ENCODE measurements at places on chromosomes 2 and 18.

DNA sequence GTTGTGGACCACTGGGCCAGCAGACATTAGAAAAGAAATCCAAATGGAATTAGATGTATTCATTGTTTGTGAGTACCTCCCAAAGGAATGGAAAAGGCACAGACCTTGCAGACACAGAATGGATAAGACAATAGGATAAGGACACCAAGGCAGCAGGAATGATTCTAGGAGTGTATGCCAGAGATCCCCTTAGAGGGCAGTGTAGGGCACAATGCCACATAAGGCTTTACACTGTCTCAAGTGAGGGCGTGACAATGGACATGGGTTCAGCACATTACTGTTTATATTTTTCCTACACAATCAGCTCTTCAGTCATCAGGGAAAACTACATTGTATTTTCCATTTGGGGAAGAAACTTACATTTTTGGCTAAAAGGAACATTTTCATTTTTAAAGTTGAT, 250.9 kb downstream of the PTH2R start:
- DNase-seq, result no peak

- no peak for DNase-seq
Measured at GRCh38 chr2:57044931-57045635, 861.3 kb downstream of the CCDC85A start.

DNA sequence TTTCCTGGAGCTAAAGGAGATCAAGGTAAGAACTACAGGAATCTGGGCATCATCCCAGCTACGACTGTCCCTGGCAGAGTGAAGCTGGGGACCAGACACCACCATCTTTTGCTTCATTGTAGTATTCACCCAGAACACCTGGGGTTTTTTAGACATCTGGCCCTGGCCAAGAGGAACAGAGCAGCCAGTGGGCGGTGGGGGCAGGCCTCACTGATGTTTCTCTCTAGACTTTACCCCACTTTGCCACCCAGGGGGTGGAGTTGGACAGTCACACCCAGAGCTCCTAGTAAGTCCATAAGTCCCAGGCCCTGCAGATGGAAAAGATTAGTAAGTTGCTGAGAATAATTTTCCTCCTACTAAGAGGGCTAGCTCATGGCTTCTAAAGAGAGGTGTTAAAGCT, 39.6 kb downstream of the MARCO start:
- DNase-seq, result no peak

GRCh38 chr18:33277431-33277830, 163.1 kb downstream of the CCDC178 start:
- DNase-seq, result no peak

DNA sequence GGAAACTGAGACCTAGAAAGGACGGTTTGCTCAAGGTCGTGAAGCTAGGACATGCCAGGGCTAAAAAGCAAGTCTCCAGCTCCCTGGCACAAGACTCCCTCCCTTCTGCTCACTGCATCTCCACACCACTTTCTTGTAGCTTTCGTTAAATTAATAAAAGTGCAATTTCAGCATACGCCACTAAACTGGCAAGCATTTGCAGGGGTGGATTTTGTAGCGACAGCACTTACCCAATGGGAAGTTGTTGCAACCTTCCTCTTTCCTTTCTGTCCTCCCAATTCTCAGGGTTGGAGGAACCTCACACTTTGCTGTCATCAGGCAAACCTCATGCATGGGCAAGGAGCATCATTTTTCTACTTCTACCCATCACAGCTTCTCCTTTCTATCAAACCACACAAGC, 7.4 kb upstream of the RHOB start:
- DNase-seq, result no peak

DNA sequence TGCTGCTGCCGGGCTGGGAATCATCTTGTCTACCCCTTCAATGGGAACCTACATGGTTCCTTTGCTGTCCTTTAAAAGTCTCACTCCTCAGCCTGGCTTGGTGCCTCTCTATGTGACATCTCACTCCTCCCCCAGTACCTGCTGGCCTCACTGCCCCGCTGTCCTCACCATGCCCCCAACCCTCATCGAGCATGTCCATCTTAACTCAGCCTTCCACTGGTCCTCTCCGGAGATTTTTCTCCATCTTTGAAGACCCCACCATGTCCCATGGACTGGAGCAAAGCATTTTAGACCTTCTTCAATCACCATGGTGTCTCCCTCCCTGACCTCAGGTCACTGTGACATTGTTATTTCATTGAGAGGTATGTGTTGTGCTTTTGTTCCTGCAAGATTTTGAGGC, 58.1 kb upstream of the SIX3 start:
- no peak for DNase-seq

Measured in stimulated activated CD4-positive, alpha-beta T cell treated with anti-CD3 and anti-CD28 coated beads, Interleukin-15, amount 100 ng/mL, for 48 hours (primary cell).